NCI-H1092 (cell line): ENCODE measurements at places on chromosomes 2 and 18.

DNA sequence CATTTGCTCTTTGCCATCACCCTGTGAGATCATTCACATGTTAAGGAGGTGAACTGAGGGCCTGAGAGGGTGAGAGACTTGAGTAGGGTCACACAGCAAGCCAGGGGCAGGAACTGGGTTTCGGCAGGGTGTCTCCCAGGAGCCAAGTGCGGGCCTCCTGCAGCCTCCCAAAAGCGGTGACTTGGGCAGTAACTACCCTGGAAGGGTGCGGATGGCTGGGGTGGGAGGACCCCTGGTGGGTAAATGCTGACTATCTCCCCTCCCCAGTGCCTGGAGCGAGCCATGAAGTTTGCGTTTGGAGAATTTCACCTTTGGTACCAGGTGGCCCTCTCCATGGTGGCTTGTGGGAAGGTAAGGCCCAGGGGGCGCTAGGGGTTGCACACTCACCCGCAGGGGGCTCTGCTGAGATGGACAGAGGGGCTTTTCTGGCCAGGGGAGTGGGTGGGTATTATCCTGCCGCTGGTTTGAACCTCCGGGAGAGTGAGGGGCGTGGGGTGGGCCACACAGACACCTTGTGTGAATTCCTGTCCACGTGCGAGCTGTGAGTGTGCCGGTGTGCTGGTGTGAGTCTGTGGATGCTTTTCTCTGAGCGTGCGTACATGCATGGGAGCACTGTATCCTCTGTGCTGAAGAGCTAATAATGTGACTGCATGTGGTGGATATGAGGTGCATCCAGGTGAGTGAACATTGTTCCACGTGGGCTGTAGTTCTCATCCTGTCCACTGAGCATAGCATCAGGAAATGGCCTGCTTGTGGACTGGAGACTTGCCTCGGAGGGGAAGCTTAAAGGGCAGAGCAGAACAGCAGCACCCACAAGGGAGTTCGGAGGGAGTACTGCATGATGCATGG, 91.0 kb upstream of the MCFD2 start:
- no peak for DNase-seq

GRCh38 chr2:101041413-101041812, 39.3 kb downstream of the RPL31 start:
- DNase-seq: no peak

GRCh38 chr2:1930376-1930775, 186.1 kb upstream of the PXDN start:
- no peak for DNase-seq

DNA sequence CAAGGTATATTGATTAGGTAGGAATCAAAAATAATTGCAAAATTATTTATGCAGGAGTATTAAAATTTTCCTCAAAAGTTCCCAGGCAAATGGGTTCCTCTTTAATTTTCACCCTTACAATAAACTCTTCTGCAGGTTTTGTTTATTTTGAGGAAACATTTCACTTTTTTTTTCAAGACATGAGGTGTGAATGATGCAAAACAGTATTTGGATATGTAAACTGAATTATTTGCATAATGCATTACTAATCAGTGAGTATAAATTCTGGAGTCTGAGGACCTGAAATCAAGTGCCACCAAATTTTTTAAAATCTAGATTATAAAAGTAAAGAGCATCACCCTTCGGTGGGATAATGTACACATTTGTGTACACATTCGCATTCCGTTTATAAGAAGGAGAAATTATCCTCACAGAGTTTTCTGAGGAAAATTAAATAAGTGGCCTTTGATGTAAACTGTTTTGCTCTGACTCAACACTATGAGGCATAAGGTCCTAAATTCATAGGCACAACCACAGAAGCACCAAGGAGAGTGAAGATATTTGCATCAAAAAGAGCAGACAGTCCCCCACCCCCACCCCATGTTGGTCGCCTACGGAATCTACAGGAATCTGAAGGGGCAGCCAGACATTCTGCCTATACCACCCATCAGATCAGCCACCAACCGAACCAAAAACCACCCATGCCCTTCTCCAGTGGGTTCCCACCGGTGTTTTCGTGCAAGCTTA, 33.1 kb downstream of the BCL11A start:
- no peak for DNase-seq

DNA sequence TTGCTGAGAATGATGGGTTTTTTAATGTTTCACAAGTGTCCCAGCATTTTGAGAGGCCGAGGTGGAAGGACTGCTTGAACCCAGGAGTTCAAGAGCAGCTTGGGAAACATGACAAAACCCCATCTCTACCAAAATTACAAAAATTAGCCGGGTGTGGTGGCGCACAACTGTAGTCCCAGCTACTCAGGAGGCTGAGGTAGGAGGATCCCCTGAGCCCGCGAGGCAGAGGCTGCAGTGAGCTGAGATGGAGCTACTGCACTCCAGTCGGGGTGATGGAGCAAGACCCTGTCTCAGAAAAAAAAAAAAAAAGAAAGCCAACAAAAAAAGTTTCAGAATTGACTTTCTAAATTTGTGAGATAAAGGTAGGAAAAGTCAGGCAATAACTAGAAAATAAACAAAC, 8.7 kb downstream of the TFCP2L1 start:
- DNase-seq: no peak

GRCh38 chr2:68771211-68771751, 36.7 kb downstream of the ARHGAP25 start:
- DNase-seq: no peak

DNA sequence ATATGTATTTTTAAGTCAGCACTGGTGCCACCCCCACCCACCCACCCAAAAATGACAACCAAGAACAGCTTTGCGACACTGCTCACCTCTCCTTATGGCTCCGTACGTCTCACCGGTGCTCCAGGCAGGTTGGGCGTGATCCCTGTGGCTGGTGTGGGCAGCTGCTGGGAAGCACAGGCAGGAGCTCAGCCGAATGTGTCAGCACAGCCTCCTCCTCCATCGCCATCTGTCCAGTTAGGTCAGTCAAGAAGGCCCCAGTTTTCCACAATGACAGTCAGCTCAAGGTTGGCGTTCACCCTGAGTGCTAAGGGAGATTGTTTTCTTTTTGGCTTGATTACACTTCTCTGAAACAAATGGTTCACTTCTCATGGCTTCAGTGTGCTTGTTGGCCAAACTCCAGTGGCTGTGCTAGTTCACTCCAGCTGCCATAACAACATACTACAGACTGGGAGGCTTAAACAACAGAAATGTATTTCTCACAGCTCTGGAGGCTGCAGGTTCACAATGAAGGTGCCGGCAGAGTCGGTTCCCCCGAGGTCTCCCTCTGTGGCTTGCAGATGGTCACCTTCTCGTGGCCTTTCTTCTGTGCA, 30.2 kb downstream of the AMER3 start:
- DNase-seq: no peak

GRCh38 chr18:5057386-5058348, 139.4 kb downstream of the AKAIN1 start:
- DNase-seq: peak; percentile 9

- no peak for DNase-seq
Measured at GRCh38 chr2:66253066-66253465, 181.9 kb upstream of the MEIS1 start.

- DNase-seq: no peak
Measured at GRCh38 chr2:212677466-212677865, 138.9 kb upstream of the ERBB4 start.

DNA sequence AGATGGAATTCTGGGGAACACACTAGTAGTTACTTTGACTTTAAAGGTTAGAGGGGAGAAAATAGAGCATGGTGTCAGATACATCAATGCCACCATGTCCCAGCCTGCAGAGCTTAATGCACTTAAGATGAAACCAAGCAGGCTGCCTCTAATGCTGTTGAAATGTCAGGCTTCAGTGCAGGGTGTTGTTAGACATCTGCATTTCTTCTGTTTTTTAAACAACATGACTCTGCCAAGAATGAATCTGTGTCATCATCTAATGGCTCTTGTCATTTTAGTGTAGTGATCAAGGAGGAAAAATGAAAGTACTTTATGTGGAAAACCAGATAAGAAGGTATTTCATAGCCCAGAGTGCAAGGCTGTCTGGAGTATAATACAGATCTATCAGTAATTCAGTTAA, 29.9 kb downstream of the LYPD1 start:
- no peak for DNase-seq

DNA sequence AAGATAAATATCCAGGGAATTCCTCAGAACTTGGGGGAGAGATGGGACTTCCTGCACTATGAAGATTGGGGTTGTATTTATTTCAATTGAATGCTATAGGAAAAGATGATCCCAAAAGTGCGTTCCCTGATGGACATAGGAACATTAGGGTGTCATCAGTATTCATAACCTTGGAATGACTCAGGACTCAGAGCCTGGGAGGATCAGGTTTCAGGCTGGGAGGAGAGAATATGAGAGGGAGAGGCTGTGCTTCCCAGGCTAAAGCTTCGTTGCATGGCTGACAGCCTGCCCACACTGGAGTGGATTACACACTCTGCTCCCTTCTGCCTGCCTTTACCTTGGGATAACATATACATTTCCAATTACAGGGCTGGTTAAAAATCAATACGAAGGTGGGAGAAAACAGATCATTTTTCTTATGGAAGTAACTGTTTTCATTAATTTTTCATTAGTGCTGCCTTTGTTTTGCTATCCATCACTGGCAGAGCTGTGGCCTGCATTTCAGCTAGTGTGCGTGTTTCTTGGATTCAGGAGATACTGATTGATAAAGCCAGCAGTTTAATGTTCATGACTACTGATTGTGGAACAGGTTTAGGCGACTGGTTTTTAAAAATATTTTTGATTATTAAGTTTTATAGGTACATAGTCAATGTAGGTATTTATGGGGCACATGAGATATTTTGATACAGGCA, 118.7 kb downstream of the KCTD1 start:
- no peak for DNase-seq

- no peak for DNase-seq
Measured at GRCh38 chr2:238709325-238710025, 138.4 kb upstream of the TWIST2 start.

DNA sequence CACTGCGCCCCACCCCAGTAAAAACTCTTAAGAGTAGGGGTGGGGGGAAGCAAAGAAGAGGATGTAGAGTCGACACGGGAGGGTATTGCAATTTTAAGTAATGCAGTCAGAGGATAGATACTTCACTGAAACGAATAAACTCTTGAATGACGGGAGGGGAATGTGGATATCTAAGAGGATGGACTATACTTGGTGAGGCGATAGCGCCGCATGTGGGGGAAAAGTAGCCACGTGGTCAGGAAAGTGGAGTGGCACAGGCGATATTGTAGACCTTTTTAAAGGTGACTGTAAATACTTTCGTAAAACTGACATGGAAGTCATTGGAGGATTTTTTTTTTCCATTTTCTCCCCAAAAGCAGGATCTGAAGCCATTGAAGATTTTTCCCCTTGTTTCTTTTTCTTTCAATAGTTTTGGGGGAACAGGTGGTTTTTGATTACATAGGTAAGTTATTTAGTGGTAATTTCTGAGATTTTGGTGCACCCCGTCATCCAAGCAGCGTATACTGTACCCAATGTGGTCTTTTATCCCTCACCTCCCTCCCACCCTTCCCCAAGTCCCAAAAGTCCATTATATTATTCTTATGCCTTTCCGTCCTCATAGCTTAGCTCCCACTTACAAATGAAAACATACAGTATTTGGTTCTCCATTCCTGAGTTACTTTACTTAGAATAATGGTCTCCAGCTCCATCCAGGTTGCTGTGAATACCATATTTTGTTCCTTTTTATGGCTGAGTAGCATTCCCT, 13.8 kb downstream of the CLK1 start:
- DNase-seq: no peak

DNA sequence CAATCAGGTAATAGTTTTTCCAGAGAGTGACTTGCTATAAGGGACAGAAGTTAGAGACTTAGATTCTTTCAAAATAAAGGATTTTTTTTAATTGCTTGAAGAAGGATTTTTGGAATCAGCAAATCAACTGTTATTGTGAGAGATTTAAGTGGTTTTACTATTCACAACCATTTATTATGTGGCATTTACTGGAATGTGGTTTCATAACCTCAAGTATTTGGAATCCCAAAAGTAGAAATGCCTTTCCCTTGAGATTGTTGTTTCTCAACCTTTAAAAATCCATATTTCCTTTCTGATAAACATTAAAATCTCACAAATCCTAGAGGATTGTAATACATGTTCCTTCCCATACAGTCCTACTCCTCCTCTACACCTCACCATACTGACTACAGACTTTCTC, 5.0 kb downstream of the TANK start:
- no peak for DNase-seq

DNA sequence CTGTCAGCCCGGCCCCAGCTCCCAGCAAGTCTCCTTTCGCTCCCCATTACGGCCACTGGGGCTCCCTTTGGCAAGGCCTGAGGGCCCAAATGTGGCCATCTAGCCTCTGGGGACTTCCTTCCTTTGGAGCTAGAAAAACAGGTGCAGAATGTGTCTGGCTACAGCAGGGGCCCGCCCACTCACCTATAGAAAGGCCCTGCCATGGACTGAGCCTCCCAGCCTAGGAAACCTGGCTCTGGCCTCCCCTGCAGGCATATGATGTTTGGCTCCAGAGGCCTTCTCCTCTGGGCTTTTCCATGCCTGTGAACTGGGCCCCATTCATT, 55.3 kb upstream of the ALPP start:
- DNase-seq: no peak

DNA sequence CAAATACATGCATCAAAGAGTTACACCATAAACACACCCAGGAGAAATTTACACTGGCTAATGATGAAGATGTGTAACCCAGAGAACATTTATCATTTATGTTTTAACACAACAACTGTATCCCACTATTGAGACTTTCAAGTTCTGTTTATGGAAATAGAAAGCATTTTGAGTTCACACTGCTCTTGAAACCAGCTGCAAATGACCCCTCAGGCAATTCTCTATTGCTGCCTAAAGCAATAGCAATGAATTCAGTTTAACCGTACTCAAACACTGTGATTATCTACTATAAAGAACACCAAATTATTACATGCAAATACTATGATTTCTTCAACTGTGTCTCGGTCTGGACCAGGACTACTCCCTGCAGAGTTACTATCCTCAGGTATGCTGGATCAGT, 452.7 kb upstream of the NRXN1 start:
- no peak for DNase-seq

DNA sequence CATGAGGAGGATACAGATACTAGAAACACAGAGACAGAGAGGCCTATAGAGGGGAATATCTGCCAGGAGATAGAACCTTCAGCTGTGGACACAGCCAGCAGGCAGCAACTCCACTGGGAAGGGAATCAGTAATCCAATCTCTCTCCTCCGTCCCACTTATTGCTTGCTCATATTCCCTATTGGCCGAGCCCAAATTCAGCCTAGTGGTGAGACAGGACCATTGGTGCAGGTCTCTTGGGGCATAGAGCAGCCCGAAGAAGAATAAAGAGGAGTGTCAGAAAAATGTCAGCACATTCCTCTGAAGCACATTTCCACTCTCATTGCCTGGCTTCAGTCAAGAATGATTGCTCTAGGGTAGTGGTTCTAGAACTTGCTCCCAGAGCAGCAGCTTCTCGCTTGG, 1091.5 kb upstream of the GYPC start:
- DNase-seq: no peak

- peak; percentile 33 for DNase-seq
Measured at GRCh38 chr2:175366815-175367214, 185.3 kb upstream of the ATP5MC3 start.

DNA sequence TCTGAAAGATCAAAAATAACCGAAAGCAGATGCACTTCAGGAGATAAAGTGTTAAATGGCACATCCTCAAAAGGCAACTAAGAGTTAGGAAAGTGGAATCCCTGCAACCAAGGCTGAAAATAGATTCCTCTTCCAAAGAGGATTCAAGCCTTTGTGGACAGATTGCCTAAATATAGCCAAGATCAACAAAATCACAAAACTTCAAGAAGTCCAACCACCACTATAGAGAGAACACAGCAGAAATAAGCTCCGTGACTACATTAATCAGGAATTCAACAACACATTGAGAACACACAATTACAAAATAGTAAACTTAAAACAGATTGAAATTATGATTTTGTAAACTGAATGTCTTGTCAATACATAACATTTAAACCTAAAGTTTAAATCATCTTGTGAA, 165.7 kb downstream of the LNPK start:
- DNase-seq: no peak
